ENCODE measurements at places on chromosomes 3 and 15.

GRCh38 chr3:164612751-164613150 is 465.5 kb downstream of the SI start:
- DNase-seq: no peak

DNA sequence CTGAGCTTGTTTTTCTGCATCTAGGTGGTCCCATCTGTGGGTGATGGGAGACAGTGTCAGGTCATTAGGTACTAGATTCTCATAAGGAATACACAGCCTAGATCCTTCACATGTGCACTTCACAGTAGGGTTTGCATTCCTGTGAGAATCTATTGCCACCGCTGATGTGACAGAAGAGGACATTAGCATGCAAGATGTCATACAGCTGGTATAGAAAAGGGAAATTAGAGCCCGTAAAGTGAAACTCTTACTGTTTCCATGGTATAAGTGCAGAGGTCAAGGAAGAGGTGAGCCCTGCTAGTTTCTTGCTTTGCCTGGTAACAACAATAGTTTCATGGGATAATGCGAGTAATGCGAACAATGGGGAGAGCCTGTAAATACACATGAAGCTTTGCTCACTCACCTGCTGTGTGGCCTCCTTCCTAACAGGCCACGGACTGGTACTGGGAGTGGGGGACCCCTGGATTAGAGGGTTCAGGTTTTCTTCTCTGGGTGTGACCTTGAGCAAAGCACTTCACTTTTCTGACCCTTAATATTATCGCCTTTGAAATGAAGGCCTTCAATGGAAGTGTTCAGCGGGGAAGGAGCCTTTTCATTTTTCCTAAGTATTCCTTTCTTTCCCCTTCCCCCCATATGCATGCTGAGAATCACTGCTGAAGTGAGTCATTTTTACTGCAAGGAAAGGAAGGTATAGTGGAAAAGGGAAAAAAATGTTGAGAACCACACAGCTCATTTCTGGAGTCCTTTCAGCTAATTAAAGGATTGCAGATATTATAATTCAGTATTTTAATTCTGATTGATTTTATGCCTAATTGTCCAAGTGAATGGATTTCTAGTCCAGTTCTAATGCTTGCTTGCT is 286.4 kb downstream of the UBE2E2 start:
- no peak for DNase-seq

GRCh38 chr15:43932907-43933306 is 106.1 kb downstream of the WDR76 start:
- DNase-seq: no peak

- DNase-seq: no peak
These were observed 281.9 kb upstream of the DPH6 start for GRCh38 chr15:35827911-35828310.

DNA sequence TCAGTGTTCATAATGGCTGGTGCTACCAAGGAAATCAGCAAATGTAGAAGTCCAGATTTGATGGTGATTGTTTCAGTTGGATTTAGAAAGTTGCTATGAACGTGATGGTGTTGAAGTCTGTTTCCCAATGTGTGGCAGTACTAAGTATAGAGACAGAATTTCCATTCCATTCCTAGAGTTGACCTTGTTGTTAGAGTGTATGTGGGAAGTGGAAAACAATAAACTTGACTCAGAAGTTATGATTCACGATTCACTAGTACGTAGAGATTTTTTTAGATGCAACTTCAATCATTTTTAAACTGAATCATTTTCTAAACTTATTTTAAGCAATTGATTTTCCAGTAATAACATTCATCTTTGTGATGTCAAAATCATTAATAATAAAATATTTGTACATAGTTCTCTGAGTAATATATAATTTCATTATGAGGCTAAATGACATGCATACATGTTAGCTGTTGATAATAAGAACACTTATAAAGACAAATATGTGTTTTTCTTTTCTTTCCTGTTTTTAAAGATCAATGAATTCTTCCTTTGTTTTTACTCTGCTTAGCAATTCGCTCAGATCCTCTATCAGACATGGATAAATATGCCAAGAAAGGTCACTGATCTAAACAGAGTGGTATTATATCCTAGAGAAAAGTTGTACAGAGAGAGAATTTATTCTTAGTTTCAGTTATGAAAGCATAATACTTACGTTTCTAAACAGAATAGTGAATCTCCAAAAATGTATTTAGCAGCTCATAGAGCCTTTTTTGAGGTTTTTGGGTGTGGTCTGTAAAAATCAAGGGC is 108.8 kb upstream of the GPR149 start:
- no peak for DNase-seq

DNA sequence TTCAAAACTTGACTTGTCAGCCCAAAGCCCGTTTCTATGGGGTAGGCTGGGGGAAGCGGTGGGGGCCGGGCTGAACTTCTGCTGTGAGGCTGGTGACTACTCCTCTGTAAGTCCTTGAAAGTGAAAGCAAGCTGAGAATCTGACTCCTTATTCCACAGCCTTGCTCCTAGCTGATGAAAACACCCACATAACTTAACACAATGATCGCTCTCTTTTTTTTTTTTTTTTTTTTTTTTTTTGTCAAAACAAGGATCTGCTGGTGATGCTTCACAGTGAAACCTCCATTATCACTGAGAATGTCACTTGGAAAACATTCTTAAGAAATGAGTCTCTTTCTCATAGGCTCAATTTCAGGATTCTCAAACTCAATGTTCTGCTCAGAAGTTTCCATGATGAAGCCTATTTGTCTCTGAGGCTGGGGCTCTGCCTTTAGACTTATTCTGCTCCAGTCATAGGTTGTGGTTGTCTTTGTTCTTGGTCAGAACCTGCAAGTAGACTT is 31.4 kb upstream of the TKT start:
- no peak for DNase-seq

DNA sequence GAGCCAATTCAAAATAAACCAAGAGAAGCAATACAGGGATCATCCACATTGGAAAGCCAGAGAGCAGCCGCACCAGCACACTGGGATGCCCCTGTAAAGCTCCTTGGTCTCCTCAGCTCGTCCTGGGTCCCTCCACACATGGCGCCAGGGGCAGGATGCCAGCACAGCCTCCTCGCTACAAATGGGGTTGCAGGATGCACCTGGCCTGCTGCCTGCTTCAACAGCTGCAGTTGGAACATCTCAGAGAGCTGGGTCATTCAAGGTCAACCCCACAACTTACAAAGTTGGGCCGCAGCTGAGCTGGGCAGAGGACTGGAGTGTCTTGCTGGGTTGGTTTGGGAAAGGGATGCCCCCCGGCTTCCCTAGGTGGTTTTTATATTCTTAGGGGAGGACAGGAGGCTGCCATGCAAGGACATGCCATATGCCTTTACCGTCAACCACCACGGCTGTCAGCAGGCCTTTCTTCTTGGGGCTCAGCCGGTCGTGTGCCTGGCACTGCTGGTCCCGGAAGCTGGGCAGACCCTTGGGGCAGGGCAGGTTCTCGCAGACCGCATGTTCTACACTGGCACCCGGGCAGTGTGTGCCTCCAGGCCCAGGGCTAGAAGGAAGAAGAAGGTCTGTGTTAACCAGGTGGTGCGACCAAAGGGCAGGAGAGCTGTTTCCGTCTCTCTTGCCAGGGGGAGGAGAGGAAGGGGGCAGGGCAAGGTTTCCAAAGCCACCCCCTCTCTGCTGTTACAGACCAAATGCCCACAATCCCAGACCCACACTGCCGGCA is 225.2 kb downstream of the ADAMTS17 start:
- peak; percentile 99 for DNase-seq

GRCh38 chr15:83873966-83874365 is 220.0 kb downstream of the ADAMTSL3 start:
- DNase-seq: no peak

GRCh38 chr15:75198560-75199356 is 2.9 kb upstream of the C15orf39 start:
- peak; percentile 78 for DNase-seq
